ENCODE measurements at places on chromosomes 7 and 10.

DNA sequence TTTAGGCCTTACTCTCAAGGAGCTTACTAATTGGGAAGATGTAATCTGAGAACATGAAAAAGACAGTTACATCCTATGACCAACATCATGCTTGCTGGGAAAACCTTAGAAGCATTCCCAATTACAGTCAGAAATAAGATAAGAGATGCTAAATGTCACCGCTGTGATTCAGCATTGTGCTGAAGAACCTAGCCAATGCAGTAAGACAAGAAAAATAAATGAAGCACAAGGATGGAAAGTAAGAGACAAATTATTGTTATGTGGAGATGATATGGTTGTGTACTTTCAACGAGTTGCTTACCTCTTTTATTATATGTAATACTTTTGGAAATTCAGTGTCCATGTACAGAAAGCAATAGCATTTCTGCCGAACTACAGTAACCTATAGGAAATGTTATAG, 104.8 kb downstream of the RBM20 start:
- DNase-seq = no peak

DNA sequence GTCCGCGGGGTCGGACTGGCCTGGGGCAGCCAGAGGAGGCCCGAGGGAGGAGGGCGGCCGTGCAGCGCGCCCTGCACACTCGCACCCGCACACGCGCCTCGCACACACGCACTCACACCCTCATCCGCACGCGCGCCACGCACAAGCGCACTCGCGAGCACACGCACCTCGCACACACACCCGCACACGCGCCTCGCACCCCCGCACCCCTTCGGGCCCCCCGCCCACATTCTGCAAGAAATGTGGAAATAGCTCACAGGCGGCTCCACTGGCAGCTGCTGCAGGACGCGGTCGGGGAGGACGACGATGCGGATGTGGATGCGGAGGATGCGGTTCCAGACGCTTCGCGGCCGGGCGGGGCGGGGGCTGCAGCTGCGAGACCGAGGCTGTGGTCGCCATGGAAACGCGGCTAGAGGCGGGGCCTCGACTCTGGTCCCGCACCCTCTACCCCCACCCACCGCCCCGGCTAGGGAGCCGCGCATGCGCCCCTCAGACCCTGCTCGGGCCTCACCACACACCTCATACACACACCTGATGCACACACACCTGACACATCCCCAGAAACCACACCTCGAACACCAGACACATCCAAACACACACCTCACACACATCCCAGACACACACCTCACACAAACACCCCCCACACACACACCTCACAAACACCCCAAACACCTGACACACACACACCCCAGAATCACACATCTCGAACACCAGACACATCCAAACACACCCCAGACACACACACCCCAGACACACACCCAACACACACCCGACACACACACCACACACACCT, at the start of gene CALY:
Gene CALY, minus strand, starts transcription at position 320 of the 793 bp plus-strand sequence. CDS start 7,907 bp downstream, outside the sequence.
- DNase-seq = peak; percentile 39

DNA sequence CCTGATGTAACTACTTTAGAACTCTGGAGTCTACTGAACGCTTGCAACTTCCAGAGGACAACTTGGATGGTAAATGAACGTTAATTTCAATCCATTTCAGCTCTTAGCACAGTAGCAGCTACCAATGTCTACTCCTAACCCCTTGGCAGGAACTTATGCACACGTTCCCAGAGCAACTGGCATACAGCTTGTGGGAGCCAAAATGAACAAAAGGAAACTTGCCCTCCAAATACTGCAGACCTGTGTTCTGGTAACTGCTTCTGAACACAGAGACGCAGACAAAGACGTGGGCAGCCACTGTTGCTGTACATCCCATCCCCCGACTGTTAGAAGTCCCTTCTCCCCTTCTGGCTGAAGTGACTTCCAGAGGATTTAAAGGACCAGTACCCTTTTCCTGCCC, 61.3 kb downstream of the XPNPEP1 start:
- no peak for DNase-seq

DNA sequence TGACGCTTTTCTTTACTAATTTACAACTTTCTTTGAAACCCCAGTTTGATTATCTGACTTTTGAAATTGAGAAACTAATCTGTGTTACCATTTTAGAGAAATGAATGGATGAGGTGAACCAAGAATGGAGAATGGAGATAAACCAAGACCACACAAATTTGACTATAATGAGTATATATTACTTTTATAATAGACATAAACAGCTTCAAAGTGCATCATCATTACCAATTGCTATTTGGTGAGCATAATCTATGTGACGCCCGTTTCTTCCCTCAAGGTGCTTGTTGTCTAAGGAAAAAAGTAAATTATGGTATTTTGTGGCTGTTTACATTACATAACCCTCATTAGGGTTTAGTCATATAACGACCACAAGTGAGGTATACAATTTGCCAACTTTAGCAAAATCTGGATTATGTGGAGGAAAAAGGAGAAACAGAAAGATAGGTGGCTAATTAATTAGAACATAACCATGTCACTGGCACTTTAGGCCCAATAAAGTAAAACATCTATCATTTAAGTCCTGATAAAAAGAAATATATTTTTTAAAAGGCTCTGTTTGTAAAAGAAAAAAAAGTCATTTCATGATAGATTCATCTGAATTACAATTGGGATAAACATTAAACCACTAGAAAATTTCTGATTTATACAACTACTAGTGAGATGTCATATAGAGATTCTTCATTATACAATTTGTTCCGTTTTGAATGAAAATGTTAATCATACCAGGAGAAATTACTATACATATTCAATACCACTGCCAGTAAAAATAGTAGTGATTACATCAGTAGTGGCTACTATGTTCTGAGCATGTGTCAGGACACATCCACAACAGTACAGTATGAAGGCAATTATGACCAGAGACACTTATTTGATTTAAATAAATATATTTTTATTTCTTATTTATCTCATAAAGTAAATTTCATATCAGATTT, 118.2 kb upstream of the FAM133B start:
- no peak for DNase-seq

GRCh38 chr10:47176903-47177868, 122.8 kb upstream of the GDF10 start:
- DNase-seq = no peak

DNA sequence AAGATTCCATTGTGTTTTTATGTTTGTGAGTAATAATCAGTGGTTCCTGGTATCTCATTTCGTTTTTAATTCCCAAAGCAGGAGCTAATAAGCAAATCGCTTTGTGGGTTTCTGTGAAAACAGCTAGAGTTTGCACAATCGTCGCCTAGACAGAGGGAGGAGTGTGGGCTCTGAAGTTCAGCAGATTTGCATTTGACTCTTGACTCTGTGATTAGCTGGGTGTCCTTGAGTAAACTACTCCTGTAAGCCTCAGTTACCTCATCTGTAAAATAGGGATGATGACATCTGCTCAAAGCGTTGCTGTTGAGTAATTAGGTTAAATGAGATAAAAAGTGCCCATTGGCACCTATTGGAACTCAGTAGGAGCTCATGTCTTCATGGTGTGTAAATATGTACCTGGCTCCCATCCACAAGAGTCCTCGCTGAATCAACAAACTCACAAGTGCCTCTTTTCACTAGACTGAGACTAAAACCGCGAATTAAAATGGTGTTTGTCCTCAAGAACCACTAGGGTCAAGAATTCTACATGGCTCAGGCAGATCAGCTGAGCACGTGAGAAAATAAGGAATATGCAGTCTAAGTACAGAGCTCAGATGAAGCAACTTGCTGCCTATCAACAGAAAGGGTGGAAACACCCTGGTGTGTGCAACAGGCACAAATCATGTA, 385.8 kb upstream of the C7orf33 start:
- DNase-seq = no peak

DNA sequence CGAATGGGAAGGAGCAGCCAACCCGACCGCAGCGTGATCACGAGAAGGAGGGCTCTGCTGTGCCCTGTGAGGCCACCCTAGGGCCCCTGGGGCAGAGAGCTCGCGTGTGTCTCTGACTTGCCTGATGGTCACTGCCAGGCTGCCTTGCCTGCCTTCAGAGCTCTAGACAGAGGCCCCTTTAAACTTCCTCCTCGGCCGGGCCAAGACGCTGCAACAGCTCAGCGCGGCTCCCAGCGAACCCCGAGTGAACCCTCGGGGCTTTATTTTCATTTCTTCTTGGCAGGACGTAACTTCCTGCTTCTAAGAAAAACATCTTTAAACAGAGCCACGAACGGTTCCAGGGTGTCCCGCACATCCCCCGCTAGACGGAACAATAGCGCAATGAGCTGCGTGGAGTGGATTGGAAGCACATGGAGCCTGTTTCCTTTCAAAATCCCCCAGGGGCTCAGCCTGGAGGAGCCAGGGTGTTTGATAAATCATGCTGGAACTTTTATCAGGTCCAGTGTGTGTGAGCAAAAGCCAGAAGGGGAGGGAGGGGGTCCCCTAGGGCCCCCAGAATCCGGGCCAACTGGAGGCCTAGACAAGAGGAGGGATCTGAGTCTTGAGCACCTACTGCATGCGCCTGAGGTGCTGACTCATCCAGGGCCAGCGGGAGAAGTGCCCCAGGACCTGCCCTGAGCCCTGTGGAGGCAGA, 134.1 kb upstream of the GDF10 start:
- no peak for DNase-seq

DNA sequence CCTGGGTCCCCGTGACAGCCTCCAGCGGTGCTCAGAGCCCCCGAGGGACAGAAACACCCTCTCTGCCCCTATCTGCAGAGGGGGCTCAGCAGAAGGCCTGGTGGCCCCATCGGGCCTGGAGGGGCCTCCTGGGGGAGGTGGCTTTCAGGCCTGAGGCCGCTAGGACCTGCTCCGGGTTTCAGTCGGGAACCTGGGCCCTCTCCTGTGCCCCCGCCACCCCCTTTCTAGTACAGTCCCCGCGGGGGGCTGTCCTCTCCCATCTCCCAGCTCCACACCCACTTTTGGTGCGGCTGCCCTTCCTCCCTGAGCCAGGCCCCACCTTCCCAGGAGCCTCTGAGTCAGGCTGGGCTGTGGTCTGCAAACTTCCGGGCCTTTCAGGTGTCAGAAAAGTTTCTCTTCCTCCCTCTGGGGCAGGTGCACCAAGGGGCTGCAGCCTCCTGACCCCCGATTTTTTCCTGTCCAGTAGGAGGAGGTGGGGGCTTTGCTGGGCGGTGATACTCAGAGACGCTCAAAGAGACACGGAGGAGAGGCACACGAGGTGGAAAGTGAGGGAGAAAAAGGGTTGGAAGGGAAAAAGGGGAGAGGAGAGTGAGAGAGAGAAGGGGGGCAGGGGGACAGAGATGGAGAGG, 692 bp downstream of the CARD11 start:
- DNase-seq = peak; percentile 71

GRCh38 chr7:50352282-50352681, 47.8 kb downstream of the IKZF1 start:
- no peak for DNase-seq

DNA sequence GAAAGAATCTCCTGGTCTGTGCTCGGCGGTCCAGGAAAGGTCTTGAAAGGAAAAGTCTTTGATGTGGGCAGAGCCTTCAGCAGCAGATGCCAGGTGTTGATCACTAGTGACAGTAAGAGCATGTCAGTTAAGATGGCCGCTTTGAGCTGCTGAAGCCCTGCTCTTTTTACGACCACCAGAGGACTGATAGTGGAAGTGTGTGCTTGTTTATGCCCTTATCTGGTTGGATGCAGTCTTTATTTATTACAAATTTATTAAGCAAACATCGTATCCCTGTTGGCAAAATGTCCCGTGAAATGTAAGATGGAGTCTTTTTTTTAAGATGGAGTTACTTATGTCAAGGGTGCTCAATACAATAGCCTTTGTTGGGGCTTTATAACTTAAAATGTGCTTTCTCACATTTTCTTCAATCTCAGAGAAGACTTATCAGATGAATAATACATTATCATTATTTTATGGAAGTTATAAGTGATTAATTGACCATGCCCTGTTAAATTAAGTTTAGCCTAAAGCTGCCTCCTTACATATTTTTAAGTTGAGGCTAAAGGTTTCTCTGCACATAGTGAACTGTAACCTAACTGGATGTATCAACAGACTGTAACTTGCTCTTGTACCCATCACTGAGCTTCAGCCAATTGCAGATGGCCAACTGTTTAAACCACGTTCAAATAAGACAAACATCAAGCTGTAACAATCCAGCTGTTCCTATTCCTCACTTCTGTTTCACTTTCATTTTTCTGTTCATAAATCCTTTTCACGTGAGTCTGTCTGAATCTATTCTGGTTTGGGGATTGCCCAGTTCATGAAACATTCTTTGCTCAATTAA, 97.4 kb upstream of the PIK3CG start:
- no peak for DNase-seq

DNA sequence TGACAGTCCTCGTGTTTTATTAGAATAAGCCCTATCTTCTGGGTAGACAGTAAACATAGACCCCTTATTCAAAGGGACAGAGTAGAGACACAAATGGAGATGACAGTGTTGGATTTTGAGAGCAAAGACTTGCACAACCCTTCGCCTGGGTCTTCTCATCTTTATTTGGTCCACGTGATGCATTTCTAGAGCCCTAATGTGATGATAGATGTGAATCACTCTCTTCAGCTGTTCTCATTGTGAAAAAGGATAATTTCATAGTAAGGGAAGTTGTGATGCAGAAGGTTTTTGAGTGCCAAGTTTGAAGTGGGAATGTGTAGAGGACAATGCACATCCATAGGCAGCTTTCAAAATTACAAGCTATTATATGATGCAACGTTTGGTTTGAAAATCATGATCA, 86.3 kb downstream of the CREB5 start:
- DNase-seq = no peak

DNA sequence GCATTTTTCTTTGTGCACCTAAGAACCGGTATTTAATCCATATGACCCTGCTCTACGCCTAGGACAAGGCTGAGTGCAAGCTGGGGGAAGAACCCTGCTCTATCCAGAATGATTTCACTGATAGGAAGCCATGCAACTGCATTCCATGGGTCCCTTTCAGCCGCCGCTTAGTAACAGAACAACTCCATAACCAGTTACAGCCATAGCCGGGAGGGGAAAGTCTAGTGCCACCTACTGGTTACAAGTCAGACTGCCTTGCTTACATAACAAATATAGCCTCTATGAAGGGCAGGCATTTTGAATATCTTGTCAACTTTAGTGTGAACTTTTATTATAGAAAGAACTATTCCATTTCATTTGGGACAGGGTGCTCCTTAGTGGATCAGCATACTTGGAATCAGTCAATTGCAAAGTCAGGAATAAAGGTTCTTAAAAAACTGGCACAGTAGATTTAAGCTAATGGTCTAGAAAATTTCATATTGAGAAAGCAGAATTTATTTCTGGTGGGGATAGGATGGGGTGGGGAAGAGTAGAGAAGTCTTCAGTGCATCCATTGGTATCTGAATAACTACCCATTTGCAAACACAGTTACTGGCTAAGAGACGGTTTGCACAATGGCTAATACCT, 521.7 kb downstream of the ADRA2A start:
- DNase-seq = peak; percentile 0

- DNase-seq = no peak
Observed at GRCh38 chr7:99031496-99031895, 112.4 kb downstream of the SMURF1 start.

DNA sequence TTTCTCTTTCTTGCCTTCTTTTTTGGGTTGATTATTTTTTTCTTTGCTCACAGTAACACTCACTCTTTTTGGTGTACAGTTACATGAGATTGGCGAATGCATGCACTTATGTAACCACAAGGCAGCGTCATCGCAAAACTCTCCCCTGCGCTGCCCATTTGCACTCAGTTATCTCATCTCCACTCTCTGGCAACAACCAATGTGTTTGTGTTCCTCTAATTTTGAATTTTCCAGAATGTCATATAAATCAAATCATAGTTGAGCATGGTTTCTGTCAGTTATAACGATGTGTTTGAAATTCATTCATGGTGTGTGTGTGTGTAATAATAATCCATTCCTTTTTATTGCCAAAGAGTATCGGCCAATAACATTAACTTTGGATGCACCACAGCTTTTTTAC, 23.0 kb upstream of the IGFBP3 start:
- DNase-seq = no peak

All from stimulated activated CD8-positive, alpha-beta memory T cell treated with anti-CD3 and anti-CD28 coated beads, Interleukin-15, amount 100 ng/mL, for 48 hours (primary cell).